ENCODE measurements at places on chromosomes 16 and 17.
A peak's percentile ranks its signal among the peaks of the same experiment; 100 is the strongest.

DNA sequence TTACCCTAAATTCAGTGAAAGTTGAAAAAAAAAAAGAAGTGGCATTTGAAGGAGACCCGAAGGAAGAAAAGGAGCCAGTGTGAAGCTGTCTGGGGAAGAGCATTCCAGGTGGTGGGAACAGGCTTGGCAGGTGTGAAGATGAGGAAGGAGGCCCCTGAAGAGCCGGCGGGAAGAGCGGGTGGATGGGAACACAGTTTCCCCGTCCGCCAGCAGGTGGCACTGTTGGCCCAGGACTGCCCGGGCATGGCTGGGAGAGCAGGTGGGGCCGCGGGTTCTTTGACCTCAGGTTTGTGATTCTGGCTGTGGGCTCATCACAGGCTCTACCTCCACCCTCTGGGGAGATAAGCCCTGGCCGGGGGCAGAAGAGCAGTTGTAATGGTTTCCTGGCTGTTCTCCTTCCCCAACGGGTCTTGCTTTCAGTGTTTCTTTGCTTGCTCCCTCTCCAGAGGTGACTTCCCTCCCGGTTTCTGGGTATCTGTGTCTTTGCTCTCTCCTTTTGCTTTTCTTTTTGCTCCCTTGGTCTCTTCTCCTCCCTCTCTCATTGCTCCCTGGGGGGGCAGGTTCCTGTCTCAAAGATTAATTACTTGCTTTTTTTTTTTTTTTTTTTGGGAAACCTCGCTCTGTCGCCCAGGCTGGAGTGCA is 32.3 kb downstream of the RAP1GAP2 start:
- peak; percentile 72 for DNase-seq

GRCh38 chr17:49290690-49291359 is 60.2 kb upstream of the PHOSPHO1 start:
- peak; percentile 34 for DNase-seq

GRCh38 chr16:86513471-86514277 is 3.3 kb downstream of the FOXF1 start:
- DNase-seq: no peak

DNA sequence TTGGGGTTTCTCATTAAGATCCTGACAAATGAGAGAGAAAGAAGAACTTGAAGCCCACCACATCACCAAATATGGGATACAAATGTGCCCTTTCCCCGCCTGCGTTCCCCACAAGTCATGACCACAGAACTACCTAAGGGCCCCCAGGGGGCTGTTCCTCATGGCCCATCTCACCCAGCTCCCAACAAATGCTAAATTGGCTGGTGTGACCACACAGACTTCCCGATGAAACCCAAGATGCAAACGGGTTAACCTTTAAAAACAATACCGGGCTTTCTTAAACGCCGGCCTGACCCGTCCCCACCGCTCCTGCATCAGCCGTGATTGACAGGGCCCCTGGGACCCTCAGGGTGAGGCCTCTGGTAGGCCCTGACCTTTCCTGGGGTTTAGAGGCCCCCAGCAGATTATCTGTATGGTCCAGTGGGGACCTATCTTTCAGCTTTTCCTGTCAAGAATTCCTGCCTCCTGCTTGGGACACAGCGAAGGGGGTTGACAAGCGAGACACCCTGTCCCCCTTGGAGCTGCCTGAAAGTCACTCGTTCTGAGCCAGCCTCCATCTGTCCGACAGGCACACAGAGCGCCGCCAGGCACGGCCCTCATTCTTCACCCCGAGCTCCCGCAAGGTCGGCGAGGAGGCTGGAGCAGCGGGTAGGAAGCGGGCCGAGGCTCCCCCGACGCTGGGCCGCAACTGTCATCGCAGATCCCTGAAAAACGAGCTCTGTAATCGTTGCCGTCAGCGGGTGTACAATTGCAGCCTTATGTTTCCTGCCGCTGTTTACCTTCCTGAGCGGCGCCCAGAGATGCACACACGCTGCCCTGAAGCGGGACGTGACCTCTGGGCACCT is 300.1 kb downstream of the FOXL1 start:
- DNase-seq: no peak

DNA sequence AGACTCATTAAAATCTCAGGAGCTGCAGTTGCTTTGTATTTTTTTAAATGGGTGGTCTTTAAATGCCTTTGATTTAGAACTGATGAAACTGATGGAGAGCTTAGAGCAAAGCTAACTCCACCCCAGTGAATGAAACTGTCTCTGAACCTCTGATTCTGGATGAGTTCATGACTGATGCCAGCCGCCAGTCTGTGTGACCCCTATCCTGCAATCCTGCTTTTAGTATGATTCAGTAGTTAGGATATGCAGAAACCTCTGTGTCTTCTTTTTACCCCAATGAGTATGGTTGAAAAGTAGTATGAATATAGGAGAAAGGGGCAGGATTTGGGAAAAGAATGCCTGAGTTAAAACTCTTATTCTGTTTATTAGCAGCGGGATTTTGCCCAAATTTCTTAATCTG is 12.3 kb upstream of the SALL1 start:
- DNase-seq: no peak

- no peak for DNase-seq
Measured at GRCh38 chr17:21212826-21213637, 929 bp downstream of the TMEM11 start.

- DNase-seq: no peak
Measured at GRCh38 chr16:24116989-24117388, 139.1 kb upstream of the CACNG3 start.

GRCh38 chr17:40247926-40248495 is 28.9 kb downstream of the WIPF2 start:
- DNase-seq: no peak

GRCh38 chr17:70875729-70876310 is 706.5 kb downstream of the KCNJ2 start:
- no peak for DNase-seq

- DNase-seq: no peak
Measured at GRCh38 chr16:89155184-89155679, 16.3 kb upstream of the CDH15 start.

DNA sequence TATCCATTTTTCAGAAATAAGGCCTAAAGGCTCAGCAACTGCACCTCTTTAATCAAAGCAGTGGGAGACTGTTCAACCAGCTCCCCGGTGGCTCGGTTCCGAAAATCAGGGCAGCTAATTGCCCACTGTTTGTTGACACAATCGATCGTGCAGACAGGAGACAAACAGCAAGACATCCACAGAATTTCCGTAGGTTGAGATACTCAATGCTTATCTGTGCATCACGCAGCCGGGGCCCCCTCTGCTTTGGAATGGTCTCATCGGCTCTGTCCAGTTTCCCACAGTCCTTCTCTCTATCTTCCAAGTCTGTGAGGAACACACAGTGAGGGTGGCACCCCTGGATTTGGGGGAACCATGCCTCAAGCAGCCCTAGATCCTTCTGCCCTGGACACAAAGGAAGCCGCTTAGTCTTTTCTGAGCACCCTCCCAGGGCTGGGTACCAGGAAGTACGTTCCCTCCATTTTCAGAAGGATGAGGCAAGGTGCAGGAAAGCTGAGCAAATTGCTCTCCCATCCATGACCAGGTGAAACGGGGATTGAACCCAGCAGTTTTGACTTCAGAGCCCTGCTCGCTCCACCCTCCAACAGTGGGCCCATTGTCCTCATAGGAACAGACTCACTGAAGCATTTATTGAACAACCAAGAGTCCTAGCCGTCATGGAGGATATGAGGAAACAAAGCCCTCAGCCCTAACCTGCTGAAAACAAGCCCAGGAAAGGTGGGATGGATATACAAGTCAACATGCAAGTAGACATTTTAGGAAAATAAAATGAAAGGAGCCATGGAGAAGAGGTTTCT is 70.7 kb downstream of the C16orf95 start:
- DNase-seq: no peak

DNA sequence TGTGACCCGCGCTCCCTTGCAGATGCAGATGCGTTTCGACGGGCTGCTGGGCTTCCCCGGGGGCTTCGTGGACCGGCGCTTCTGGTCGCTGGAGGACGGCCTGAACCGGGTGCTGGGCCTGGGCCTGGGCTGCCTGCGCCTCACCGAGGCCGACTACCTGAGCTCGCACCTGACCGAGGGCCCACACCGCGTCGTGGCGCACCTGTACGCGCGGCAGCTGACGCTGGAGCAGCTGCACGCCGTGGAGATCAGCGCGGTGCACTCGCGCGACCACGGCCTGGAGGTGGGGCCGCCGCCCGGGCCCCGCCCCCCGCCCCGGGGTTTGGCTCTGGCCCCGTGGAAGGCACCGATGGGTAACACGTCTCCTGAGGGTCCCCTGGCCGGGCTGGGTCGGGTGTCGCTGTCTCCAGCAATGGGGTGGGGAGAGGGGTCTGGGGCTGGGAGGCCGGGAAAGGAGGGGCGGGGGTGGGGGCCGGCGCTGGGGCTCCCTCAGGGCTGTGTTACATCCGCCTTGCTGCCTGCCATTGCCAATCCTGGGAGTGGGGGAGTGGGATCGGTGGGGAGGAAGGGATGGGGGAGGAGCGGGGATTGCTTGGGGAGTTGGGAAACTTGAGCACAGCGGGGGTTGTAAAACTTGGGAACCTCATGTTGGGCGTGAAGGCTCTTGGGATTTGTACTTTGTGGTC is 737 bp downstream of the NUDT16L1 start:
- DNase-seq: no peak

DNA sequence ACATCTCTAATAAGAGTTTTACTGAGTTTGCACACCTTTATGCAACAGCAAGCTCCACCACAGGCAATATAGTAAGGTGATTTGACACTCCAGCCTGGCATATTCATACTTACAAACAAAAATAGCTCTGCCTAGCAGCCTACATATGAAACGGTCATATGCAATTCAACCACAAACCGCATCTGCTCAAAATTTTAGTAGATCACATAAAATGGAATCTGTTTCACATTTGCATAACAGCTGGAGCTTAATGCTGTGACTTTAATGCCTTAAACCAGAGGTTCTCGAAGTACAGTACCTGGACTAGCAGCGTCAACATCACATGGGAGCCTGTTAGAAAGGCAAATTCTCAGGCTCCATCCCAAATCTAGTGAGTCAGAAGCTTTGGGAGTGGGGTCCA is 578.4 kb downstream of the CDH11 start:
- DNase-seq: no peak

- DNase-seq: peak; percentile 75
Measured at GRCh38 chr16:71540-72401, 660 bp downstream of the RHBDF1 start.

DNA sequence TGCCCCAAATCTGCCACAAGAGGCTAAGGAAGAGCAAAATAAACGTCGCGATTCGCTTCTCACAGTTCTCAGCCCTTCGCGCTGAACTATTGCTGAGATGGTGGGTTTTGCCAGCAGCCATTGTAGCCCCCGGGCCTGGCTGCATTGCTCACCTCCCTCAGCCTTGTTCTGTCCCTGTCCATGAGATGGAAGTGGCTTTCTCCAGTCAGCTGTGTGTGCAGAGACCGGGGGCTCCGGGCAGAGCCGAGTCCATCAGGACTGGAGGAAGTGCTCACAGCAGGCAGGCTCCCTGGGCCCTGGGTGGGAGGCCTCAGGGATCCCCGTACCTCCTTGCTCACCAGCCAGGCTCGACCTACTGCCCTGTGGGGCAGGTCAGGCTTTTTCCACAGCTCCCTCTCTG is 27.6 kb upstream of the CAPN15 start:
- DNase-seq: no peak

DNA sequence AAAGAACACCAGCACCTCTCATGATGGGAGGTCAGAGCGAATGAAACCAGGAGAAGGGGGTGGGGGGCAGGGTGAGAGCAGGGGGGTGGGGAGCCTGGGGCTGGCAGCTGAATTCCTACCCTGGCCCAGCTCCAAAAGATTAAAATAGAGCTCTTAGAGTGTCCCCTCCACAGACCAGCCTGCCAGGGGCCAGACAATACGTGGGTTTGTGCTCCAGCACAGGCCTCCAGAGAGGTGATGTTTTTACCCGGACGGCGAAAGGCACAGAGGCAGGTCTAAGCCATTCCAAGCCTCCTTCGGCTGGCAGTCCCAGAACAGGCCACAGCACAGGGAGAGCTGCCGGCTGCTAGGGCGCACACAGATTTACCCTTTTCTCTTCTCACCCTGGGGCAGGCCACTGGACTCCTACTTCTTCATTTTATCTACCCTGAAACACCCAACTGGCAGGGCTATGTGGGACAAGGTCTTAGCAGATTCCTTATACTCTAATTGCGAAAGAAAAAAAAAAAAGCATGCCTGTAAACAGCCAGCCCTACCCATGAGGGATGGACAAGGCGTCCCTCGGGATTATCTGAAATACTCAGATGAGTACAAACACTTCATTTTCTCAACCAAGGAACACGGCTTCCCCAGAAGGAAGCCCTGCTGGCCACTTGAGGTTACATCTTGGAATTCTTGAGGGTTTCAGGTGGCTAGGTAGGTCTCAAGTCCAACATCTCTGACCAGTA is 71.9 kb upstream of the NOG start:
- no peak for DNase-seq

GRCh38 chr16:51755577-51756355 is 604.7 kb upstream of the SALL1 start:
- DNase-seq: no peak
